ENCODE measurements at places on chromosomes 4 and X. TPM values are rescaled to one million over a fixed set of nuclear protein-coding genes. Genes with fewer than 3 reads are reported as not detected.
A peak's percentile ranks its signal among the peaks of the same experiment; 100 is the strongest.

ZNF630 gene
- 2.2 TPM for total RNA-seq

IL21 gene
- not detected for total RNA-seq

MXD4 gene
- 27.5 TPM for total RNA-seq

GRCh38 chr4:42487230-42487629, 89.9 kb downstream of the SHISA3 start:
- DNase-seq, result no peak
- H3K4me1 ChIP-seq, result no peaks in the 10 kb centered on the region
- H3K4me3 ChIP-seq, result no peak overlapping the region
- H3K27ac ChIP-seq, result no peak overlapping the region

- DNase-seq, result no peak
- no peaks in the 10 kb centered on the region for H3K36me3 ChIP-seq
- no peaks in the 10 kb centered on the region for H3K4me1 ChIP-seq
- no peaks in the 10 kb centered on the region for H3K27me3 ChIP-seq
- no peak overlapping the region for H3K27ac ChIP-seq
Observed at GRCh38 chr4:77578145-77578544, 27.5 kb upstream of the CXCL13 start.

- peaks cover 54% of the 10 kb centered on the region for H3K4me1 ChIP-seq
- no peaks in the 10 kb centered on the region for H3K36me3 ChIP-seq
- H3K4me3 ChIP-seq, result peak overlapping the region; percentile 87
- H3K27me3 ChIP-seq, result no peaks in the 10 kb centered on the region
- peak overlapping the region; percentile 19 for H3K27ac ChIP-seq
Observed at GRCh38 chr4:16224264-16225166, 1.8 kb downstream of the TAPT1 start.

- no peaks in the 10 kb centered on the region for H3K27me3 ChIP-seq
- no peaks in the 10 kb centered on the region for H3K4me1 ChIP-seq
- no peak overlapping the region for H3K4me3 ChIP-seq
- DNase-seq, result no peak
Observed at GRCh38 chr4:161252520-161253141, 911.2 kb downstream of the FSTL5 start.

DNA sequence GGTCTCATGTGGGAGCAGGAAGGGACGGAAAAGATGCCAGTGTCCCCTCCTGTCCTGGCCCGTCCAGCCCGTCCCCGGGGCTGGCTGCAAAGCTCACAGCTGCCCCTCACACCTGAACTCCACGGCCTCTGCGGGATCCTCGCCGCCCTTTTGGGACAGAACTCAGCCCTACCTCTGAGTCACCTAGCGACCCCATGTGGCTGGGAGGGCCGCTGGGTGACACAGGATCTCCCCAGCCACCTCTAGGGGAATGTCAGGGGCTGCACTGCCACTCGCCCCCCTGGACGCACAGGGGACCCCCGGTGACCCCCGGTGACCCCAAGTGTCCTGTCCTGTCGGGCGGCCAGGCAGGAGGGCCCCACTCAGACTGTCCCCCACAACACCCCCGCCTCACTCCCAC, 748 bp downstream of the FAM9B start:
- H3K27me3 ChIP-seq, result no peaks in the 10 kb centered on the region
- H3K36me3 ChIP-seq, result no peaks in the 10 kb centered on the region
- H3K4me1 ChIP-seq, result no peaks in the 10 kb centered on the region
- no peak overlapping the region for H3K27ac ChIP-seq
- DNase-seq, result no peak

- DNase-seq, result no peak
- H3K4me1 ChIP-seq, result no peaks in the 10 kb centered on the region
- no peaks in the 10 kb centered on the region for H3K27me3 ChIP-seq
- H3K4me3 ChIP-seq, result no peak overlapping the region
- H3K27ac ChIP-seq, result no peak overlapping the region
Observed at GRCh38 chr4:82099928-82100579, 273.7 kb downstream of the HNRNPD start.

GRCh38 chr4:19375136-19375804, 876.4 kb upstream of the SLIT2 start:
- H3K4me3 ChIP-seq, result no peak overlapping the region
- no peaks in the 10 kb centered on the region for H3K27me3 ChIP-seq
- no peaks in the 10 kb centered on the region for H3K4me1 ChIP-seq
- DNase-seq, result no peak

DNA sequence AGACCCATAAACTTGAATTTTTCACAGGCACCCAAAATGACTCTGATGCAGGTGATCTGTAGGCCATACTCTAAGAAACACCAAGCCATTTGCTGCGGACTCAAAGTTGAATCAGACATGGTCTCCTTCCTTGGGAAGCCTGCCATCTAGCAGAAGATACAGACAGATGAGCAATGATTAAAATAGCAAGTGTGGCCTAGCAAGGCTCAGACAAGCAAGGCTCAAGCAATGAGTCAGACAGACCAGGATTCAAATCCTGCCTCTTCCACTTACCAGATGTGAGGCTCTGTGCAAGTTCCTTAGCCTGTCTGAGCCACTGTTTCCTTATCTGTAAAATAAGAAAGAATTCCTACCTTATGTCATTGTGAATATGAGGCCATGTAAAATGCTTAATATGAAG, 2.3 kb downstream of the CCDC149 start:
- H3K4me3 ChIP-seq, result no peak overlapping the region
- no peaks in the 10 kb centered on the region for H3K36me3 ChIP-seq
- no peak overlapping the region for H3K27ac ChIP-seq
- H3K4me1 ChIP-seq, result no peaks in the 10 kb centered on the region
- DNase-seq, result no peak
- H3K27me3 ChIP-seq, result no peaks in the 10 kb centered on the region

Measured in heart left ventricle (tissue), 16 donors.